ENCODE measurements at places on chromosomes 7 and 10.

DNA sequence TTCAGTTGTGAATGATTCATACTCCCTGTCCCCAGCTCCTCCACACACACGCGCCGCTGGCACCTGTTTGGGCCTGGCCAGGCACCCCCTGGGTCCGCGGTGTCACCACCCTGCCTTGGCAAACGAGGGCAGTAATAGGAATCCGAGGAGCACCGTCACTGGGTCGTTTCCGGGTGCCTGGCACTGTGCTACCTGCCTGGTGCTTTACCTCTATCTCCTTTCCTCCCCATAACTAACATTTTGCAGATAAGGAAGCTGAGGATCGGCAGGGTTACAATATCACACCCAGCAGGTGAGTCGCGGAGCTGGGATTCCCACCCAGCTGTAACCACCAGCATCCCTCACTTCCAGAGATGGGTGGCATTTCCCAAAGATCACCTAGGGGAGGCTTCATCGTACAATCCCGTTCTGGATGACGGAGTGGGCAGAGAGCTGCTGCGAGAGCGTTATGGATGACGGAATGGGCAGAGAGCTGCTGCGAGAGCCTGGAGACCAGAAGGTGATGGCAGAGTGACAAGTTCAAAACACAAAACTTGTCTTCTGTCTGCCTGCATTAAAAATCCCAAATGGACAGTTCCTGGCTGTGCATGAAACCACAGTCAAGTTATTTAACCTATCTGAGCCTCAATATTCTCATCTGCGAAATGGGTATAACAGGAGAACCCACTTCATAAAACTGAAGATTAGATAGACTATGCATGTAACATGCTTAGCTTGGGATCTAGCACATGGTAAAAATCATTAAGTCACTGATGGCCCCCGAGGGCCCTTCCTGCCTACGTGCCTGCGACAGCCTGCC lies 1.1 kb upstream of the HSPA12A start:
- no peak for DNase-seq

DNA sequence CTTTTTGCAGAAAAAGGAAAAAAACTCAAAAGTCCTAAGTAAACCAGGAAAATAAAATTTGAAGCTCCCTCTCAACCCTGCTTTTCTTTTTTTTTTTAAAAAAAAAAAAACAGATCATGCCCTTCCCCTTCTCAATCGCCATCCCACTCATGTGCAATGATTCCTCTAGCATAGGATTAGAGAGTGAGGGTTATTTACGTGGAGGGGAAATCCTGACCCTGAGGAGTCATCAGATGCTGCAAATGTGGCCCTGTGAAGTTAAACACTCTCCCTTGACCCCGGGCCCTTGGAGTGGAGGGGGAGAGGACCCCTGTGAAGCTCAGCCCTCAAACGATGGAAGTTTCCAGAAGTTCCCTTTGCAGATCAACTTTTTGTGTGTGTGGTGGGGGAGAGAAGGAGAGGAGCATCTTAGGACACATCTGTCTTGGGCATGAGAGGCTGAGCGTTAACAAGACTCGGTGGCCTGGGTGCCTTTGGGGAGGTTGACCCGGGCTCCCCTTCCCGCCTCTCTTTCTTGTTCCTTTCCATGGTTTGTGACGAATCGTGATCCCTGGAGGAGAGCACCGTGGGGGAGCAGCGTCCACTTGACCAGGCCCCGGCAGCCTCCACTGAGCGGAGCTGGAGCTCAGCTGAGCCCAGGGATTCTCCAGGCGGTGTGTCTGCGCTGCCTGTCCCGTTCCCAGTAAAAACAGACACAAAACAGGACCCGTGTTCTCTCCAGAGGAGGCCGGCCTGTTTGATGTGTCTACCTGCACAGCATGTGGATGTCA lies 1.5 kb upstream of the SHH start:
- no peak for DNase-seq

DNA sequence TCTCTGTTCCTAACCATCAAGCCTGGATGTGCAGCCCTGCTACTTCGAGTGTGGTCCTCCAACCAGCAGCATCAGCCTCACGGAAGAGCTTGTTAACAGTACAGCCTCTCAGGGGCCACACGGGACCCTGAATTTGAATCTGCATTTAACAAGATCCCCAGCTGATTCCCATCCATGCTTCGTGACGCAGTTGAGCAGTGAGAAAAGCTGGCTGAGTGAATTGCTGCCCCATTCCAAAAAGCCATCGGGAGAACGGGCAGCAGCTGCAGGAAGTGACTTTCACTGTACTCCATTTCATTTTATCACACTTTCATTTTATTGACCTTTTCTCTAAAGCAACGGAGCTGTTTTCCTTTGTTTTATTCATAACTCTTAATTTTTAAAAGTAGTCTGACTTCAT lies 22.5 kb downstream of the FAM171A1 start:
- DNase-seq, result no peak

DNA sequence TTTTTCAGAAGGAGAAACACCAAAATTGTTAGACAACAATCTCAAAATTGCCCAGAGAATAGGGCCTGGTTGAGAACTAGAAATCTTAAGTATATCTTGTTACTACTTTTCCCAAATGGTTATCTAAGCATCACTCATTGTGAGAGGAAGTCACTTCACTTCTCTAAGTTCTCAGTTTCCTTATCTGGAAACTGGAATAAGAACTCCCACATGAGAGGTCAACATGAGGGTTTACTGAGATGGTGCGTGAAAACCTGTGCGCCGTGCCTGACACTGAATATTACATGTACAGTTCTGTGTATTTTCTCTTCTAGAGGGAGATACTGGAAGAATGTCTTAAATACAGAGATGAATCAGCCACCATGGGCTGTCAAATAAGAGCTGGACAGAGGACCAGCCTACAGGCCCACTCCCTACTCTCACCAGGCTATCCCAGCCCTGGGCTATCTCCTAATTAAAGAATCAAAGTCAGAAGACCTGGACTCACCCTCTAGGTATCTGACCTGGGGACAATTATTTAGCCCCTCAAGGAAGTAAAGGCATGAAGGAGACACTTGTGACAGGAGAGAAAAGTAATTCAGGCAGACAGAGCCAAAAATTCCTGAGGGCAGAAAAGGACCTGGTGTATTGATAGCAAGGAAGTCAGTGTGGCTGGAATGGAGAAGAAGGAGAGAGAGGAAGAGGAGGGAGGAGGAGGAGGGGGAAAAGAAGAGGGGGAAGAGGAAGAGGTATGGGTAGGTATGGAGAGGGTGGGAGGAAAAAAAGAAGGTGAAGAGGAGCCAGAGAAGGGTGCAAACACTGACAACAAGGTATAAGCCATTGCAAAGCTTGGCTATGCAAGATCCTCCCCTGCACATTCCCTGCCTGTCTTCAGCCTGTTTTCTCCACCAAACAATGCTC lies 44.9 kb downstream of the CCDC71L start:
- DNase-seq, result no peak

- DNase-seq, result no peak
These were observed 830 bp downstream of the RAB18 start for GRCh38 chr10:27504808-27505460.

DNA sequence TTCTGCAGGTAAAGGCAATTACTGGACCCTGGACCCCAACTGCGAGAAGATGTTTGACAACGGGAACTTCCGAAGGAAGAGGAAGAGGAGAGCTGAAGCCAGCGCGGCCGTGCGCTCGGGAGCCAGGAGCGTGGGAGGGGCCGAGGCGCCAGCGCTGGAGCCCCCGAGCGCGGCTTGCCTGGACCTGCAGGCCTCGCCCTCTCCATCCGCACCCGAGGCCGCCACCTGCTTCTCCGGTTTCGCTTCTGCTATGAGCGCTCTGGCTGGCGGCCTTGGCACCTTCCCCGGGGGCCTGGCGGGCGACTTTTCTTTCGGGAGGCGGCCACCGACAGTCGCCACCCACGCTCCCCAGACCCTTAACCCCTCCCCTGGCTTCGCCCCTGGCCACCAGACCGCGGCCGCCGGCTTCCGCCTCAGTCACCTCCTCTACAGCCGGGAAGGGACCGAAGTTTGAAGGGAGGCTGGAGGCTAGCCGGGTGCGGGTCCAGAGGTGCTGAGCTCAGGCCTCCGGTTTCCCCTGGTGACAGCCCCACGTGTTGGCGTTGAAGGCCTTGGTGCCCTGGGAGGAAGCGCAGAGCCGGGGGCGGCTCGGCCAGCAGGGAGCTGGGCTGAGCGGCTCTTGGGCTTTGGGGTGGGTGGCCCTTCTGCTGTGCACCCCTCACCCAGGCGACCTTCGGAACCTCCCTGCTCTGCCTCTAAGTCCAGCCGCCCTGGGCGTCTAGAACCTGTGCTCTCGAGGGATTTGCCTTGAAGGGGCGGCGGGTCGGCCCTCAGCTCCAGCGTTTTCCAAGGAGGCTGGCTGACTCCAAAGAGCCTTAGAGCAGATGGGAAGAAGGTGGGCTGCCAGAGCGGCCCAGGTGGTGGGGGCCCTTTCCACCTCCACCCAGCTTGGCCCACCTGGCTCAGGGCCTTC lies 1.8 kb downstream of the FOXI2 start:
- DNase-seq, result no peak

DNA sequence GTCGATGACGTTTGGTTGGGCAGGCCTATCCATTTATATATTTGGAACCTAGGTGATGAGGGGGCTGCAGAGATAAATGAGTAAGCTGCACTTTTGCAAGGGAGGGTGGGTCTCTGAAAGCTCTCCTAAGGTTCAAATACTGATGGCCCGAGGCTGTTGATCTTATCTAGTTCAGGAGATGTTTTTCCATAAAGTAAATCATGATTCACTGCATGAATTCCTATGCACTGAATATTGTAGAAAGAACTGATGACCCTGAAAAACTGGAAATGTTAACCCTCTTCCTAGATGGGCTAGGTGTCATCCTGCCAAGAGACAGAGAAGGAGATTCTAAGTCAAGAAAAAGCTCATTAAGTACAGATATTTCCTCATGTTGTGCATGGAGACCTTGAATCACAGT lies 459.9 kb downstream of the PLXNA4 start:
- DNase-seq, result no peak

- no peak for DNase-seq
These were observed 327.6 kb upstream of the COBL start for GRCh38 chr7:51644216-51644615.

- no peak for DNase-seq
These were observed 51.2 kb downstream of the PDK4 start for GRCh38 chr7:95545007-95545615.

DNA sequence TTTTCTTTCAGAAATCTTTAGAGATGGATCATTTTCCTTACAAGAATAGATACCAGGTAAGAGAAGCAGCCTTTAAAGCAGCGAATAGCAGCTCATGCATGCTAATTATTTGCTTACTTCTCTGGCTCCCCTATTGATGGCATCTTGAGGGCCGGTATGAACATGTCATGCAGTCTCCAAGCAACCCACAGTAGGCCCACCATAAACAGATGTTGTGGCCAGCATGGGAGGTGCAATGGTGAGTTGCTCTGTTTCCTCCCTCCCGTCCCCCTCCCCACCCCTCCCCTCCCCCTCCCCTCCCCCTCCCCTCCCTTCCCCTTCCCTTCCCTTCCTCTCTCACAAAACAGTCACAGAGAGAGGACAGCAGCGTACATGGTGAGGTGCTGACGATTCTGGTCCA lies 9.7 kb upstream of the ZNF273 start:
- DNase-seq, result no peak

GRCh38 chr10:117896517-117896916 lies 150.2 kb downstream of the RAB11FIP2 start:
- DNase-seq, result peak; percentile 19

GRCh38 chr10:116197946-116198675 lies 74.9 kb downstream of the GFRA1 start:
- no peak for DNase-seq

GRCh38 chr7:69738396-69738951 lies 140.2 kb downstream of the AUTS2 start:
- DNase-seq, result peak; percentile 41

DNA sequence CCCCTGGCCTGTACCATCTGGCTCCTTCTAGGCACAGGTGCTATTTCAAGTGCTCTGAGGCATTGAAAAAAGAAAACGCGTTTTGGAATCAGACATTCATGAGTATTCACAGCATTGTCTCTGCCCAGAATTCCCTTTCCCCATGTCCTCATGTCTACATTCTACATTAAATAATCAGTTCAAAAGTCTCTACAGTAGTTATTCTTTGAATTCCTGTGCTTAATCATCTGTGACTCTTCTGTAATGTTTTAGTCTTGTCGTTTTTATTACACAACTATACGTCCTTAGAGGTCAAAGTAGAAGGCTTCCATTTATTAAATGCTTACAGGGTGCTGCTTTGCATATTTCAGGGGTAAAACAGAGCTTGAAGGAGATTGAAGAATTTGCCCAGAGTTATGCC lies 95.7 kb downstream of the BICC1 start:
- DNase-seq, result no peak

GRCh38 chr7:19095353-19095860 lies 22.0 kb downstream of the TWIST1 start:
- no peak for DNase-seq

- no peak for DNase-seq
These were observed 15.5 kb upstream of the STEAP4 start for GRCh38 chr7:88322151-88322550.

DNA sequence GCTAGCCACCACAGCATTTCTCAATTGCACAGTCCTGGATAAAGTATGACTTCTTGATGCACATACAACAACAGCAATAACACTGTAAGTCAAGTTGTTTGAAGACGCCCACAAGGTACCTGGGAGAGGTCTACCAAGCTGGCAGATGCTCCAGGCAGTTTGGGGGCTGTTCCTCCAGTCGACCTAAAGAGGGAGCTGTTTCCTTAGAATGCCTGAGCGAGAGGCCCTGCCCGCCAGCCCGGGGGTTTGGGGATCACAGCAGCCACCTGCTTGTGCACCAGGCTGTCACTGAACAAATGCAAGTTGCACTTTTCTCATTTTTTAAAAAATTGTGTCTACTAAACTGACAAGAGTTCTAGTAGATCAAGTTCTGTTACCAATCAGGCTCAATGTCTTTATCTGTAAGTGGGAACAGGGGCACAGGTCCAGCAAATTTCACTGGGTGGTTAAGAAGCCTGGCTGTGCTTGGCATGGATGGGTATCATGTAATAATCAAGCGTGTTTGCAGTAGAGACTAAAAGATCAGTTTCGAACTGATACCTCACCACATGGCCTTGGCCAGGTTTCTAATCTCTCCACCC lies 193.8 kb upstream of the ADO start:
- peak; percentile 67 for DNase-seq

- no peak for DNase-seq
These were observed 138.8 kb upstream of the UNC5B start for GRCh38 chr10:71073451-71074175.
